ENCODE measurements at places on chromosomes 12 and 14. TPM values are rescaled to one million over a fixed set of nuclear protein-coding genes. Genes with fewer than 3 reads are reported as not detected.

- no peak for DNase-seq
Measured at GRCh38 chr14:106248321-106249192, 722.2 kb downstream of the TMEM121 start.

Gene RNASE4
- total RNA-seq = 1.0 TPM

Gene KDM2B
- 197 TPM for total RNA-seq

- no peak for DNase-seq
Measured at GRCh38 chr12:80230068-80230467, 130.7 kb downstream of the OTOGL start.

Gene CSRP2
- total RNA-seq = 1.6 TPM

DNA sequence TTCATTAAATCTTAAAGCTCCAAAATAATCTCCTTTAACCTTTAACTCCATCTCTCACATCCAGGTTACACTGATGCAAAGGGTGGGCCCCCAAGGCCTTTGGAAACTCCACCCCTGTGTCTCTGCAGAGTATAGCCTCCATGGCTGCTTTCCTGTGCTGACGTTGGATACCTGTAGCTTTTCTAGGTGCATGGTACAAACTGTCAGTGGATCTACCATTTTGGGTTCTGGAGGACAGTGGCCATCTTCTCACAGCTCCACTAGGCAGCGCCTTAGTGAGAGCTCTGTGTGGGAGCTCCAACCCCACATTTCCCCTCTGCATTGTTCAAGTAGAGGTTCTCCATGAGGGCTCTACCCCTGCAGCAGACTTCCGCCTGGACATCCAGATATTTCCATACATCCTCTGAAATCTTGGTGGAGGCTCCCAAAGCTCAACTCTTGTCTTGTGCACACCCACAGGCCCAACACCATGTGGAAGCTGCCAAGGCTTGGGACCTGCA is 162.2 kb downstream of the RASSF9 start:
- no peak for DNase-seq

Gene CFAP73
- total RNA-seq = 1.1 TPM

DNA sequence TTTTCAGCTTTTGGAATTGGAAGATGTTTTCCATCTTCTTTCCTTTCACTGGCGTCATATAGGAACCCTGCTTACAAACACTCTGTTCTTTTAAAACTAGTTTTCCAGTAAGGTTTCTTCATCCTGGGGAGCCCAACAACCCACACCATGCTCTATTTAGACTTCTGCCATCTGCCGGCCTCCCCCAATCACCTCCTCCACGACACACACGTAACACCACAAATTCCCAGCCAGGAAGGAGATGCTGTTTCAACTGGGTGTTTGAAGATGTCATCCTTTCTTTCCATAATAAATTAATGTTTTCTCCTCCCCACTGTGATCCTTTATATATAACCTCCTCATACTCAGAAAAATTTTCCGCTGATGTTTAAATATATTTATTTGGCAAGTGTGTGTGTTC is 231.4 kb upstream of the DDHD1 start:
- no peak for DNase-seq

DNA sequence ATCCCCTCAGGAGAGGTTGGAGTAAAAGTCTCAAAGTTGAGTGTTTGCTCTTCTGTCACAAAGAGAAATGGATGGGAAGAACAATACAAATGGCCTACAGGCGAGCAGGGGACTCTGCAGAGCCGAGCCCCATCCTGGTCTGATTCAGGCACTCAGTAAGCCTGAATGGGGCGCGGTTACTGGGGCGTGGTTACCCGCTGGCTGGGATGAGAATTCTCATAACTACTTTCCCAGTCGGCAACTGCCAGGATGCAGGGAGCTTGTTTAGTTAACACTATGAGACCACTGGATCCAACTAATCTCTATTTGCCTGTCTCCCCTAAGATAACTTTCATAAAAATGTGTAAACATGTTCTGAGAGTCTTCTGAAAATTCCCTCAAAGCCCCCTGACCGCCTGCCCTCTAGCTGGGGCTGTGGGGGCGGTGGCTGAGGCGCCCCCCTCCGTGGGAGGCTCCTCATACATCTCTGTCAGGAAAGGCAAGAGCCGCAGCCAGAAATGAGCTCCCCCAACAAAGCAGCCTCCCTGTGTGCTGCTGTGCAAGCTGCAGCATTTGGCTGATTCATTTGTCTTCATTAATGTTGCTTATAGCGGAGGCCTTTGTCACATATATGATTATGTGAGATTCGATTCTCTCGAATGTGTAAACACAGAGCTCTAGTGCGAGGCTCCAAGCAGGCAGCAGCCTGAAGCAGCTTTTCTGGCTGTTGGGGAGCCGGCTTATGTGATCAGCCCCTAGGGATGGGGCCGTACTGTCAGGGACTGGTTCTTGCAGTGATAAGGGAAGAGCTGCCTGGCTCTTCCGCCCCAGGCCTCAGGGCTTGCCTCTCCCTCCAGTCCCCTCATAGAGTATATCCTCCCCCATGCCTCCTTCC is 126.1 kb upstream of the ARHGAP5 start:
- no peak for DNase-seq

Gene RASAL1
- 4.9 TPM for total RNA-seq

Gene MUCL1
- not detected for total RNA-seq

DNA sequence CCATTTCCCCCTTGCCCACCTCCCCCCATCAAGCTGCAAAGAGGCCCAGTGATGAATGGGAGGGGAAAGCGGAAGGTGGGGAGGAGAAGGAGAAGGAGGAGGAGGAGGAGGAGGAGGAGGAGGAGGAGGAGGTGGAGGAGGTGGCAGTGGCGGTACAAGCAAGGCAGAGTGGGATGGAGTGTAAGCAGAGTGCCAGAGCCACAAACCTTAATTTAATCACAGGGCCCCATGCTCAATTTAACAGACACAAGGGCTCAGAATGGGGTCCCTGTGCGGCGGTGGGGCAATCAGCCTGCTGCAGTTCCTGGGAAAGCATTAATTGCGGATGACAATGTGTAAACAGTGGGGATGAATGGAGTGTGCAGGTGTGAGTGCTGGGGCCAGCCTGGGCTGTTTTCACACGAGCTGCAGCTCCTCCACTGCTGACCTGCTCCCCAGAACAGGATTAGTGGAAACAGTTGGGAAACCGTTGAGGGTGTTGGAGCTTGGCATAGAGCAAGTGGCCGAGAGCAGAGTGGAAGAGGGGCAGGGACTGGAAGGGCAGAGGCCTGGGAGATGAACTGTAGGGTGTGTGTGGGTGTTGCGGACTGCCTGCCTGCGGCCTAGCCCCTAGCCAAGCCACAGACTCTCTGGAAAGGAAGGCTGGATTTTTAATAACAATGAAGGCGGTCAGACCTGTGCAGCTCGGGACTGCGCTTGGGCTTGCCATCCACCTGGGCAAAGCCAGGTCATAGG is 36.4 kb upstream of the SMOC1 start:
- DNase-seq = no peak

DNA sequence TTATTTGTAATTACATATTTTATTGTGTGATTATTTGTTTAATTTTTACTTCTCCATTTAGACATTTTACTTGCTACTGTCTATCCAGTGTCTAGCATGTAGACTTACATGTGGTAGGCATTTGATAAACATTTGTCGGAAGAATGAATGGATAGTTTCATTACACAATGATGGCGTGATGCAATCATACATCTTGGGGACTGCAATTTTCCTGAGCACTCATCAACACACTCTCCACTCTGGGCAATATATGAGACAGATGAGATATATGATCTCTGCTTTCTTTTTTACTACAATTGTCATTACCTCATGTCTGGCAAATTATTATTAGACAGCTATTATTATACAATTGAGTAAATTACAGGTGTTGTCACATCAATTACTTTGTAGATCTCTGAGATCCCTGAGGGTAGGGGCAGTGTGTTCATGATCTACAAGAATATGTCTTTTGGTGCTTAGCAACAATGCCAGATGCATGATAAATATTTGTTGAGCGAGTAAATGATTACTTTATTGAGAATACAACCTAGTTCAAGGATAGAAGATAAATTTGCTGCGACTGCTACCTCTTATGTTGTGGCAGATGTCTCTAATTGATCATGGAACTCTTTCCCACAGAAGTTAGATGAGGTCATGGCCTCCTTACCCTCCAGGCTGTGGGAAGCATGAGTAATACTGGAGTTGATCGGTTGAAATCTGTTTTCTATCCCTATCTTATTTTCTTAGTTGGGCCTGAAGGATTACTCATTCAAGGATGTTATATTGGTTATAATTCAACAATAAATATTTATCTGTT is 416.0 kb downstream of the LRIG3 start:
- no peak for DNase-seq

DNA sequence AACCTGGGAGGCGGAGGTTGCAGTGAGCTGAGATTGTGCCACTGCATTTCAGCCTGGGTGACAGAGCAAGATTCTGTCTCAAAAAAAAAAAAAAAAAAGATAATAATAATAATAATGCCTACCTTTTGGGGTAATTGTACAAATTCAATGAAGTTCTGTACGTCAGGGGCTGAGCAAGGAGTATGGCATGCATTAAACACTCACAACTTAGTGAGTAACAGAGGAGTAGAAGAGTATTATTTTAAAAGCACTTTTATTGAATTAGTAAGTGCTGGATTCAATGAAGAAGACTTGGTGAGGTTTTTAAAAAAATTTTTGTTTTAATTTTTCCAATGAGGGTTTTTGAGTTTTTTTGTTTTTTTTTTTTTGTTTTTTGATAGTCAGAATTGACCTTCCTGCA is 783.6 kb upstream of the TBX3 start:
- no peak for DNase-seq

DNA sequence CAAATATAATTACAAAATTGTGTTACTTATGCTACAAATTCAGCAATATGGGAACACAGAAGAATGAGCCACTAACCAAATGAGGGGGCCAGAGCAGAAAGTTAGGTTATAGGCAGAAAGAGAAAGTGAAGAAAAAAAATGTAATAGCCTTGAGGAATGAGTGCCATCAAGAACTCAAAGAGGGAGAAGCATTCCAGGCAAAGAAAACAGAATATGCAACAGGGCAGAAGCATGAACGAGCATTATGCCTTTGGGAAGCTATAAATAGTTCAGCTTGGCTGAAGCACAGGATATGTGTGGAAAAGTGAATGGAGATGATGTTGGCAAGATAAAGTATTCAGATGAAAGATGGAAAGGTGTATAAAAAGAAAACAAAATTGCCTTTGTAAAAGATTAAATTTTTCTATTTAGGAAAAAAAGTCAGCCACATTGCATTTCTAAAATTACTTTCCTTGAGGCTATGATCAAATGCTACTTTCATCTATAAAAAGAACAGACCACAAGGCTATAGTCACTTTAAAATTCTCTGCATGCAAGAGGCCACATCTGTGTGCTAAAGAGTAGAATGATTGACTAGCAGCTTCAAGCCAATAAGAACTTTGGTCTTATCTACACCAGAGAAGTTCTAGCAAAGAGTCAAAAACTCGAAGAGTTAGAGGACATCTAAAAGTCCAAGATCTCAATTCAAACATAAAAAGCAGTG is 193.6 kb upstream of the GARIN6 start:
- no peak for DNase-seq

Gene RNASE7
- not detected for total RNA-seq

Gene OAS2
- total RNA-seq = 51.9 TPM

Gene STAC3
- total RNA-seq = 5.5 TPM

- no peak for DNase-seq
Measured at GRCh38 chr12:49974231-49974675, 1.5 kb downstream of the AQP6 start.

GRCh38 chr12:98594050-98594835 is 757 bp downstream of the SLC25A3 start:
- no peak for DNase-seq
